Activated CD4-positive, alpha-beta T cell treated with anti-CD3 and anti-CD28 coated beads, Interleukin-2, amount 50 U/mL, for 48 hours (primary cell): ENCODE measurements at places on chromosomes 7 and 10.

DNA sequence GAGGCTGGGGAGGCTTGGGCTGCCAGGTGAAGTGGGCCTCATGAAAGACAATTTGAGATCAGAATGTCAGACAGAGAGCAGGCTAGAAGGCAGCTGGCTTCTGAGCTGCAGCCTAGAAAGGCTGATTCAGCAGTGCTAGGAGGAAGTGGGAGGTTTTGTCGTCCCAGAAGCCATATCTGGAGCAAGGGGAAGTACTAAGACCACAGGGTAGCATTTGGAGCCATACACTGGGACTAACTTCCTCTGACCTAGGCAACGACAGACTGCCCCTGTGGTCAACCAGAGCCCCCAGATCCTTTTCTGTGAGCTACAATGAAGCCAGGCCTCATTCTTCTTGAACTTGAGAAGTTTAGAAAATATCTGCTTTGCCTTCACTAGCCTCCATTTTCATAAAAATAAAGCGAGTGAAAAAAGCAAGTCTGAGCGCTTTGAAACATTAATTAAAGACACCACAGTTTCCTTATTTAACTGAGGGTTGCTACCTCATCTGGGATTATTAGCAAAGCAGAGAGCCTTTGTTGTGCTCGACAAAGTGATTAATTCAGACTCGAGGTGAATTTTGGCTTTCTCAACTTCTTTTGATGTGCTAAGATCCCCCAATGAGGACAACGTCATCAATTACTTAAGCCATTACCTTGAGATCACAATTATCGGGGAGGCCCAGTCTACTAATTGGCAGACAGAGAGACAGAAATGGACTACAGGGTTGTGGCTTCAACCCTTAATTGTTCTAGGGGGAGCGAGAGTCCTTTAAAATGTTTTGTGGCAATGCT, 26.6 kb downstream of the TBXAS1 start:
- DNase-seq = peak; percentile 35

GRCh38 chr7:157033483-157034473, 23.3 kb upstream of the MNX1 start:
- no peak for DNase-seq

GRCh38 chr10:54869022-54869421, 68.0 kb upstream of the PCDH15 start:
- DNase-seq = no peak

GRCh38 chr10:23013581-23014335, 81.6 kb upstream of the MSRB2 start:
- no peak for DNase-seq

DNA sequence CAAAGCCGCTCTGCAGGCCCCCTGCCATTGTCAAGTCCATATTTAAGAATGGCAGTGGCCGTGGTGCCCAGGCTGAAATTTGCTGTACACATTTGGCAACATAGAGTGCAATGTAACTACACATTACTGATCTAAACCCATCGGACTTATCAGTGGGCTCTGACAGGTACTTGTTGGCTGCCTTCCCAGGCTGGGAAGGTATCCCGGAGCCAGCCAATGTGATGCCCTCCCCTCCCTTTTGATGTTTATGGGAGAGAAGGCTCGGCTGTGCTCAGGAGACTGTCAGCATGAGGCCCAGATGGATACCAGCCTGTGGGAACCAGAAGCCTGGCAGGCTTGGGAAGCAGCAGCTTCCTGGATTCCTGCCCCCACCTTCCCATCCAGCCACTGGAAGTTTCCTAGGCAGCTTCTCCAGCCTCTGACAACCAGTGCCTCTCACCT, 146.1 kb upstream of the TCF7L2 start:
- DNase-seq = no peak
